Epithelial cell of esophagus (primary cell): ENCODE measurements at places on chromosomes 4 and X.

DNA sequence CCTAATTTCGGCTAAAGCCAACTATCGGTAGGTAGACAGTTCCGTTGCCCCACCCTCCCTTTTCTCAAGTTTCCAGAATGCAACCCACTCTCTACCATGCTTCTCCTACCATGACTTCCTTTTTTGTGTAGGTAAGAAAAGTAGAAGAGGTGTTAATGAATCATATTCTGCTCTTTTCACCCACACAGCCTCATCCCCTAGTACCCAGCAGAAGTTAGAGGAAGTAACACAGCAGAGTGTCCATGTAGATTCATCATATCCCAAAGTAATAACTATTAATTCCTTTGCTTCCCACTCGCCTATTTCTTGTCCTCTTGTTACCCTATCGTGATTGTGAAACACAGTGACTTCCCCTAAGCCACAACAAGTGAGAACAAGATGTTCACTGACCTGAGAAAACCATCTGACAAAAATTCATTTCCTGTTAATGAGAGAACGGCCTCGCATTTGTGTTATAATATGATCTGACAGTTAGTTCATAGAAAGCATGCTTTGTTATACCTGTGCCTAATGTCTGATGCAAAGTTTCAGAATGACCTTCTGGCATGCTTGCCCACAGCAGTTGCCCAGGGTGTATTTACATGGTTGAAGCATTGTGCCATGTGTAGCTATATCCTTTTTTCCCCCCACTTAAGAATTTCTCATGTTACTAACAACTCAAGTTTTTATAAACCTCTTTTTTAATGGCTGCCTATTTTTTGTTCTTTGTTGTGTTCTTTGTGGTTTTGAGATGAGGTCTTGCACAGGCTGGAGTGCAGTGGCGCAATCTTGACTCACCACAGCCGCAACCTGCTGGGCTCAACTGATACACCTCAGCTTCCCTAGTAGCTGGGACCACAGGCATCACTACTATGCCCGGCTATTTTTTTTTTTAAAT lies 185.6 kb downstream of the RAP1GDS1 start:
- peak; percentile 88 for DNase-seq

GRCh38 chrX:24479924-24480323 lies 14.8 kb downstream of the PDK3 start:
- DNase-seq, result peak; percentile 24

- peak; percentile 30 for DNase-seq
These were observed 34.6 kb downstream of the SEPTIN11 start for GRCh38 chr4:76984127-76984526.

DNA sequence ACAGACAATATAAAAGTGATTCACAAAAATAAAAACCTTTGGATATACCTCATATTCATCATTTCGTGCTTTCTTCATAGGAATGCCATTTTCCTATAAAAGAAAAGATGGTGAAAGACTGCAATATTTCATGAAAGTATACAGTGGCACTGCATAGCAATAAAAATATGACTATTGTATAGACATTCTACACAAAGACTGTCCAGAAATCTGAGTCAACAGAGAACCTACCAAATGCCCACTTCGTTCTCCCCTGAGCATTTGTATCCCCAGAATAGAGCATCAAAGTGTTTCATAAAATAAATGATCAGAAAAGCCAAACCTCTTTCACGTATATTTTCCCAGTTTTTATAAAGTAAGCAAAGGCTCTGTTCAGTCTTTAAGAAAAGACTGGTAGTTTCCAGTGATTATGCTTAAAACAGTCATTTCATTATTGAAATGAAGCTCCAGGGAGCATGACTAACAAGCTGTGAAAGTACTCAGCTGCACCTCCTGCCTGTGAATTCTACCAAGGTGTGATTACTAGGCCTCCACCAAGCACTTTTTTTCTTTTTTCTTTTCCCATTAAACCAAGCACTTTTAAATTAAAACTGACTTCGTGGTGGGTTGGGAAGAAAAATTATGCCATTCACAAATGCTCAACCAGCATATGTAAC lies 20.2 kb downstream of the PPA2 start:
- peak; percentile 45 for DNase-seq

DNA sequence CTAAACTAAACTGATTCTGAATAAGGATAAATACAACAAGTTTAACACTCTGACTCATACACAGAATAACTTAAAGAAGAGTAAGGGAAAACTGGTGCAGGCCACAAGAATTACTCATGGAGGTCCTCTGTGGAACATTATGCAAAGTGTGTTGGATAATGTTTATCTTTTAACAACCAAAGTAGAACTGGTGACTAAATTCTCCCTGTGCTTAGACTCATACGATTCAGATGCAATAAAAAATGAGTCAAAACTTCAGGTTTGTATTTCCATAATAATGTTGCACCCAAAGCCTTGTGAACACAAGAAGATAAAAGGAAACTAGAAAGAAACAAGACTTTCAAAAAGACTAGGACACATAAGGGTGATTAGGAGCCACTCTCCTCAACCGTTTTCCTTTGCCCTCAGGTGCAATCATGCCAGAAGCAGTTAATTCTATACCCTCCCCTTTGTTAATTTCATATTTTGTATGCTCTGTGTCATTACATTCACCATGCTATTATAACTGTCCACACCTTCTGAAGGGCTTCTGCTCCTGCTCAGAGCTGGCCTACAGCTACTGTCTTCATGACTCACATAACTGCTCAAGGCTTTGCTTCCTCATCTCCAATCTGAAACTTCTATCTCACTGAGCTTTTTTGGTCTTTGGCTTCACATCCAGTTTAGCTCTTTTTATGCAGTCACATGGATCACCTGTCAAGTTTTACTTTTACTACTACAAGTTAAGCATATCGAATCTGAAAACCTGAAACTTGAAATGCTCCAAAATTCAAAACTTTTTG lies 60.2 kb downstream of the KCNIP4 start:
- peak; percentile 65 for DNase-seq

- no peak for DNase-seq
These were observed 18.0 kb downstream of the STAP1 start for GRCh38 chr4:67576538-67576937.

DNA sequence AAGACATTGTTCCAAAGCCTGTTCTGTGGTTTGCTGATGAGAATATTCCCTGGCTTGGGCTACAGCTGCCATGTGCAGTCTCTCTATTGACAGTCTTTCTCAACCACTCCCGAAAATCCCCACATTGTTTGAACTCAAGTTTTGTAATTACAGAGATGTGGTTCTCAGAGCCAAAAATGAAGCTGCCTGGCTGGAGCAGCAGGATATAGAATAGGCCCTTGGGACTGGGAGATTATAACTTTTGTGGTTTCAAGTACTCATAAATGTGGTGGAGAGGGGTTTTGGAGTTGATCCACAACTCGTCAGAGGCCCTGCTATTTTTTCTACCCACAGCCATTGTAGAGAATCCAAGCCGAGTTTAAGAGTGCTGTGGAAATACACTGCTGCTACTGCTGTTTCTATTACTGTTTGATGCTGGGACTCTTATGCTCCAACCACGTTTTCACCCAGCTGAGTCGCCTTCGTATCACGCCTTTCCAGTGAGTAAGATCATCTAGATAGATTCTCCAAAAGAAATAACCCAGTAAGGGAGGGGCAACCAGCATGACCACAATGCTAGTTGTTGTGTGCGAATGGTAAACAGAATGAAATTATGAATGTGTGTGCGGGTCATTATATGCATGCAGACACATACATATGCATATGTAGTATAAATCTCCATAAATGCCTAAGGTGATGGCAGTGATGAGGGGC lies 57.1 kb upstream of the ATXN3L start:
- peak; percentile 76 for DNase-seq
